ENCODE measurements at places on chromosomes 2 and 18. TPM values are rescaled to one million over a fixed set of nuclear protein-coding genes. Genes with fewer than 3 reads are reported as not detected.

- no peak overlapping the region for H3K4me3 ChIP-seq
- no peaks in the 10 kb centered on the region for H3K27me3 ChIP-seq
- no peak for DNase-seq
- no peak overlapping the region for H3K27ac ChIP-seq
Measured at GRCh38 chr2:172438741-172439508, 11.5 kb downstream of the ITGA6 start.

- H3K4me3 ChIP-seq, result peak overlapping the region; percentile 31
- no peak for DNase-seq
- peak overlapping the region; percentile 77 for H3K27ac ChIP-seq
- no peaks in the 10 kb centered on the region for H3K36me3 ChIP-seq
- no peaks in the 10 kb centered on the region for H3K27me3 ChIP-seq
Measured at GRCh38 chr2:108588070-108588668, 53.9 kb downstream of the LIMS1 start.

DNA sequence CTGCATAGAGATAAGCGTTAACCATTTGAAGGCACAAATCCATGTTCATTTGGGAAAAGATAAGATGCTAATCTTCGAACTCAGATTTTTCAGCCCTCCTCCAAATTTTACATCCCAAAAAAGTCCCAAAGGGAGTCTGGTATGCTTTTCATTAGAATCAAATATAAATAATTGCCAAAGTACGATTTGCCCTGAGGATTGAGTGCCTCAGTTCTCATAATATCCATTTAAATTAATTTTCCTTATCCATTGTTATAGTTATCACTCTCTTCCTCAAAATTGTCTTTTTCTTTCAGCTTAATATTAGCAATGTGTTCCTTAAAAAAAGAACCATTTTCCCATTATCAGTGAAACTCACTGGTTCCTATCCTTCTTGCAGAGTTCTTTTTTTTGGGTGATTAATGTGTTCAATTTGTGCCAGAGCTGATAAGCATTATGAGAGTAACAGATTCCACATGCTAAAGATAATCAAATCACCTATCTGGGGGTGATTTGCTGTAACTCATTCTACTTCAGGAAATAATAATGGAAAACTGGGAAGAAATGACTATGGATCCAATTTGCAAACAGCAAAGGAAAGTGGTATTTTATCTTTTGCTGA, 686 bp downstream of the HNMT start:
- H3K27ac ChIP-seq, result peak overlapping the region; percentile 90
- no peaks in the 10 kb centered on the region for H3K27me3 ChIP-seq
- peak overlapping the region; percentile 45 for H3K4me3 ChIP-seq
- DNase-seq, result no peak

Gene DSG2
- 10.5 TPM for total RNA-seq

GRCh38 chr2:159035790-159036411, 67.5 kb downstream of the TANC1 start:
- H3K36me3 ChIP-seq, result no peaks in the 10 kb centered on the region
- no peak overlapping the region for H3K27ac ChIP-seq
- no peak overlapping the region for H3K4me3 ChIP-seq

- H3K4me3 ChIP-seq, result no peak overlapping the region
- no peak overlapping the region for H3K27ac ChIP-seq
- no peaks in the 10 kb centered on the region for H3K4me1 ChIP-seq
- no peaks in the 10 kb centered on the region for H3K27me3 ChIP-seq
- DNase-seq, result no peak
Measured at GRCh38 chr2:234399451-234400246, 97.2 kb downstream of the ARL4C start.

DNA sequence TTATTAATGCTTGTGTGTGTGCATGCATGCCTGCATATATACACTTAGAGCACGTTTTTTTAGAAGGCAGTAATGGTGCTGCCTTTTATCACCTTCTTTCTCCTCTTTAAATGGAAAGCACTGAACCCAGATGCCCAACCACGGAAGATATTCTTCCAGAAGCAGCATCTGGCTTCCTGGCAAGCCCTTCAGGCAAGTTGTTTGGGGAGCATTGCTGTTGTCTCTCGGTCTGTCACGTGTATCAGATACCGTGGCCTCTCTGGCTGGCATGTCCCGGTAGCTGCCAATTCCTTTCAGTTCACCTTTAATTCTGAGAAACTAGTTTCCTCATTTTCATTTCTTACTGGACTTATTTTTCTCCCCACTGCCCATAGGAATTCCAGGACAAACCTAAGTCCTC, 587.8 kb downstream of the ARHGAP15 start:
- peak overlapping the region; percentile 64 for H3K27ac ChIP-seq
- H3K4me1 ChIP-seq, result peaks cover 16% of the 10 kb centered on the region
- H3K36me3 ChIP-seq, result no peaks in the 10 kb centered on the region
- H3K4me3 ChIP-seq, result peak overlapping the region; percentile 20
